CD4-positive, alpha-beta T cell (primary cell): ENCODE measurements at places on chromosomes 5 and 9. TPM values are rescaled to one million over a fixed set of nuclear protein-coding genes. Genes with fewer than 3 reads are reported as not detected.
A peak's percentile ranks its signal among the peaks of the same experiment; 100 is the strongest.

DNA sequence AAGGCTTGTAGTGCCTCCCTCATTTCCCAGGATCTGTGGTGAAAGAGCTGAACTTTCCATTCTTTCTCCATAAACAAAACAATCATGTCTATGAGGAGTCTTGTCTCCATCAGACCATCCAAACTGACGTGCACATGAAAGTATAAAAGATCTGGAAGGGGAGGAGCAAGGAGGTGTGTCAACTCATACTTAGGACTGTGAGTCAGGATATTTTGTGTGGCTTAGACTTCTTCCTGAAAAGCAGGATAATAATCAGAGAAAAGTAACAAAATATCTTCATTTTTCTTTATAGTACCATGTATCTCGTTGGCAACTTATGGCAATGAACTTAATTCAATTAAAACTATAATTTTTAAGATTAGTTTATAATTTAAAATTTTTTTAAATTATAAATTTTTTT lies 96.0 kb upstream of the PRRC1 start:
- DNase-seq: no peak

- DNase-seq: no peak
Observed at GRCh38 chr5:71782393-71782770, 63.3 kb downstream of the CARTPT start.

DNA sequence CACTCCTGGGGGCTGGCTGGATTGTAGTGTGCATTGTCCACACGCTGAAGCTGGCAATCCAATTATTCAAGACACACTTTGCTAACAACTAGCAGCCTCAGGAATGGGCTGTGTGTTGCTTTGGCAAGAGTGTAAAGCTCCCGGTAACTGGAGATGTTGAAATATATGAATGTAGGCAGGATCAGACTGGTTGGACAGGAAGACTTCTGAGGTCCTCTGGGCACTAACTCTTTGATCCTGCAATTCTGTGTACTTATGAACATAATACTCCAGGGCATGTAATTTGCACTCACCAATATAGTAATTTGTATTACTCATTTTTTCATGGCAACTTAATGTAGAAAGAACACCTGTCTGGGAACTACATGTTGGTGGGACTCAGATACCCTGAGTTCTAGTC lies 106.7 kb upstream of the SLC28A3 start:
- DNase-seq: no peak

DNA sequence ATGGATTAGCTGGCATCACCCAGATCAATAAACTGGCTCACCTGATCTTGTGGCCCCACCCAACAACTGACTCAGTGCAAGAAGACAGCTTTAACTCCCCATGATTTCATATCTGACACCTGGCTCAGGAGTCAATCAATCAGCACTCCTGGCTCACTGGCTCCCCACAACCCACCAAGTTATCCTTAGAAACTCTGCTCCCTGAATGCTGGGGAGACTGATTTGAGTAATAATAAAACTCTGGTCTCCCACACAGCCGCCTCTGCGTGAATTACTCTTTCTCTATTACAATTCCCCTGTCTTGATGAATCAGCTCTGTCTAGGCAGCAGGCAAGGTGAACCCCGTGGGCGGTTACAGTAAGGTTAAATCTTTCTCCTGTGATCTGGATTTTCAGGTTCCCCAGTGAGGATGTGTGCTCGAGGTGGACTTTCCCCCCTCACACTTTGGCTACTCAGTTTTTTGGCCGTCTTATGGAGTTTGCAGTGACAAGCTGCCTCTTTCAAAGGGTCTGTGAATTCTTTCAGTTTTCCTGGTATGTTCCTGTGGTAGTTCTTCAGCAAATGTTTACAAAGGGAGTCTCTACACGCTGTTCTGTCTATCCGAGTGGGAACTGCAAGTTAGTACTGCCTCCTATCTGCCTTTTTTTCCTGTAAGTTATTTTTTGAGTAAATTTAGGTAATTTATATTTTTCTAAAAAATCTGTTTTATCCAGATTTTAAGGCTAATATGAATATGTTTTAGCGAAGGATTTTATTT lies 500.2 kb upstream of the NUDT12 start:
- DNase-seq: no peak

GRCh38 chr5:53884844-53885243 lies 324.4 kb downstream of the NDUFS4 start:
- no peak for DNase-seq

DNA sequence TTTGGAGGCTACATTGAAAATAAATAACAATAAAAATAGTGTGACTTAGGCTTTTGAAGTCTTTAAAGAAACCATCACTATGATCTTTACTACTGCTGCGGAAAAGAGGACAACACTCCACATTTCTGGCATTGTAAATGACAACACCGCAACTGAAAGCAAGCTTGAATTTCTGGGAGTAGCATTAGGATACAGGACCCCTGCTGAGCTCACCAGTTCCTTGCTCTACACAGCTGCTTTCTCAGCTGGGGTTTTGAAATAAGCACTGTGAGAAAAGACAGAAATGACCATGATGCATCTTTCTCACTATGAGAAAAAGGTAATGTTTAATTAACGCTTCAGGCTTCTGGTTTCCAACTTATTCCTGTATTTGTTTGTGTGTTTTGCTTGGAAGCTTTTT lies 168.0 kb downstream of the TAF11L14 start:
- no peak for DNase-seq

- DNase-seq: no peak
Observed at GRCh38 chr5:91136271-91136670, 246.8 kb downstream of the ARRDC3 start.

DNA sequence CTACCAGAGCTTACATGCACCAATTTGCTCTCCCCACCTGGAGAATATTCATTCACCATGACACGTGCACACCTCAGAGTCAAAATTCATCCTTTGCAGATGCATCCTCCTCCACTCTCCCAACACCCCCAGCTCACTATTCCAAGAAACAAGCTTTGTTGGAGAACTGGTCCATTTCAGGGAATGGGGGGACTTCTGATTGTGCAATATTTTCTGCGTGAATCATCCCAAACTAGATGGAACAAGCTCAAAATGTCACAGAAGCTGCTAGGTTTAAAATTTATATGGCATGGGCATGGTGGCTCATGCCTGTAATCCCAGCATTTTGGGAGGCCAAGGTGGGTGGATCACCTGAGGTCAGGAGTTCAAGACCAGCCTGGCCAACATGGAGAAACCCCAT lies 3.6 kb downstream of the GLDC start:
- DNase-seq: no peak

DNA sequence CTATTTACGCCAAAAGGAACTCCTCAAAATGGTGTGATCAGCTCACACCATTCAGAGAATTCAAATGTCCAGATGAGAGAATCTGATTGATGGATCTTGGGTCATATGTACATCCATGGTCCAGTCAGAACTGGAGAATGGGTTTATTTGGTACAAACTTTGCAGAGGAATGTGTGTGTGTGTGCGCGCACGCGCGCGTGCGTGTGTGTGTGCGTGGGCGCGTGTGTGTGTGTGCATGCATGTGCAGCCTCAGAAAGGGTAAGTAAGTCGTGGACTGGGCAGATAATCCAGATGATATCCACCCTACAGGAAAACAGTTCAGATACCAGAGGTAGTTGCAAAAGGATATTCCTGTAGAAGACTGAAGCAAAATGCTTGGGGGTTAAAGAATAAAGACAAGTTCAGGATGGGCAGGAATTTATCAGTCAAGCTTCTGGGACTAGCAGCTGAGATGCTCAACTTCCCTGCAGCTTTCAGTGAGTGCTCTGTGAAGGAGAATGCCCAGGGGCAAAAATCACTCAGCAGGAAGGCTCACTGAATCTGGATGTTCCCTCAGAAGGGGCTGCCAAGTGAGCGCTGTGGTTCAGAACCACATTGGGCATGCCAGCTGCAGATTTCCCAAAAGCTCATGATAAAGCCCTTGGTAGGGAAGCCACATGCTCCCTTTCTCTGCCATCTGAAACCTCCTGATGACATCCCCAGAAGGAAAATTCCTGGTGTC lies 440.5 kb upstream of the SGCD start:
- DNase-seq: no peak

DNA sequence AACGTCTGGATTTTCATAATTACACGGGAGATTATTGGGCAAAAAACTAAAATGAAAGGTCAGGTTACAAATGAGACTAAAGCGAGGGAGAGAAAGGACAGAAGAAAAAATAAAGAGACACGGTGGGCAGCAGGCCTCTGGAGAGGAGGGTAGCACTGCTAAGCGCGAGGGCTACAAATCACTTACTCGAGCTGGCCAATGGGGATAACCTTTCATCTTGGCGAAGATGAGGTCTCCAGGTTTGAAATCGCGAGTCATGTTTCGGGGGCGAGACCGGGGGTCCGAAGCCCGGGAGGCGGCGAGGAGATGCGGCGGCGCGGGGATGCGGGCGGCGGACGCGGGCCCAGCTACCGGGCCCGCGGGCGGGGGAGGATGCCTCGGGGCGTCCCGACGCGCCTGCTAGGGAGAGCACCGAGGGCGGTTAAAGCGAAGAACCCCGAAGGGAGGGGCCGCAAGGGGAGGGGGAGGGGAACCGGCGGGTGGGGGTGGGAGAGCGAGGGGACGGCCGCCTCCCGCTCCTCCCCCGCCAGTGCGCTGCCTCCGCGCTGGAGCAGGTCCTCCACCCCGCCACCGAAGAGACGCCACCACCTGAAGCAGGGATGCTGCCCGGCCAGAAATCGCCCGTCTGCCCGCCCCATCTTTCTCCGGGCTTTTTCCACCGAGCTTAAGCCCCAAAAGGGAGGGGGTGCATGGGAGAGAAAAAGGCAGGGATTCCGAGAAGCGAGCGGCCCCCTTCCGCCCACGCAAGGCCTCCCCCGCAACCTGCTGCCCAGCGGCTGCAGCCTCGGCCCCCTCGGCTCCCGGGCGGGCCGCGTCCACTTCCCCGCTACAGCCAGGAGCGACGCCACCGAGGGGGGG lies 610 bp downstream of the PSIP1 start:
- peak; percentile 85 for DNase-seq

DNA sequence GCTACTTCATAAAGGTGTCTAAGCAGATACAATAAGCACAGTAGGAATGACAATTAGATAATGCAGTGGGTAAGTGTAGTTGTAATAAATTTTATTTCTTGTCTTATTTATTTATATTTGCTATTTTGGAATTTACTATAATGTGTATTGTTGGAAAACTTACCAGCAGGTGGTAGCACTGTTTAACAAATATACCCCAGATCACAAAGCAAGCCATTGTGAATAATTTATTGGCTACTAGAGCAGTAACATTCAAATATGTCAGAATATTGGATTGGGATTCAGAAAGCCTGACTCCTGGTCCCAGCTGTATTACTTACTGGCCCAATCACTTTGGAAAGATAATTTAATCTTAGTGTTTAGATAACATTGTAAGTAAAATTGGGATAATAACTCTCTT lies 78.0 kb downstream of the ISOC1 start:
- no peak for DNase-seq

- no peak for DNase-seq
Observed at GRCh38 chr5:178058321-178059012, 54.9 kb upstream of the N4BP3 start.

GRCh38 chr5:96758621-96759020 lies 49.1 kb downstream of the ERAP1 start:
- DNase-seq: no peak

GRCh38 chr9:5042661-5043178 lies 57.6 kb downstream of the JAK2 start:
- no peak for DNase-seq

- no peak for DNase-seq
Observed at GRCh38 chr9:123316053-123316718, 39.8 kb upstream of the CRB2 start.

- DNase-seq: no peak
Observed at GRCh38 chr9:29838491-29839020, 2265.3 kb upstream of the C9orf72 start.

DNA sequence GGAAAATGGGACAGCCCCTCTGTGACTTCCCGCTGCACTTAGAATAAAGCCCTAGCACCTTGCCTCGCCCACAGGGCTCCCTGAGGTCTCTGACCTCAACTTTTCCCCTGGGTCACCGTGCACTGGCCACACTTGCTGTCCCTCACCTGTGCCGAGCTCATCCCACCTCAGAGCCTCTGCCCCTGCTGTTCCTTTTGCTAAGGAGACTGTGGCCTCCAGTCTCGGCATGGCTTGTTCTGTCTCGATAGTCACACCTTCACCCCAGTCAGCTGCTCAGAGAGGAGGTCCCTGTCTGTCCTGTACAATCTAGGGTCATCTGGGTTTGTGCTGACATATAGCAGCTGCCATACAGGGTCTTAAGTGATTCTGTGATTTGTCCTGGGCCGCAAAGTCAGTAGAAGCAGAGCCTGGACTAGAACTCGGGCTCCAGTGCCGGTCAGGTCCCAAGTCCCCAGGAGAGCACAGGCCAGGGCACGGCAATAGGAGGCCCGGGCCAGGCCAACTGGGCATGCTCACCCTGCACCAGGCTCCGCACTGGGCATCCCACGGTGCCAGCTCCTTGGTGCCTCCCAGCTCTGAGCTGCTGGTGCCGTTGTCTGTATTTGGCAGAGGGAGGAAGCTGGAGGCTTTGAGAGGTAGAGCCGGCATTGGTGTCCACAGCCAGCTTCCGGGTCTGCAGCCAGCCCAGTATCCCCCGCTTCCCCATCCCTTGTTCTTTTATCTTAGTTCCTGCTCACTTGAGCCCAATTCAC lies 35.2 kb downstream of the NCS1 start:
- DNase-seq: no peak

- DNase-seq: no peak
Observed at GRCh38 chr5:77658662-77659061, 20.1 kb upstream of the OTP start.

GRCh38 chr5:61582205-61582820 lies 250.3 kb downstream of the ZSWIM6 start:
- no peak for DNase-seq

DNA sequence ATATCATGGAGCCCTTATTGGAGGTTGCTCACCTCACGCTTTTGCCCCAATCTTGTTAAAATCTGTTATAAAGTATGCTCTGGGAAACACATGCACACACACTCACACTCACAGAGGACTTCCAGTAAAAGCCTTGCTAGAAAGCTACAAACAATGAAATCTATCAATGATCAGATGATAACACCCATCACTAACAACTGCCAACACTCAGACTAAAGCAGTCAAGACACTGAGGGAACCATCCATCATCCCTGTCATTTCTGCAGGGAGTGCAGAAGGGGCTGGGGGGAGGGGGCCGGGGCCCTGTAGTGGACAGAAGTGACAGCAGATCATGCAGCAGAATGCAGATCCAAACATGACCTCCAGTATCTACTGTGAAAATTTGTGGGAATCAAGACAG lies 179.1 kb downstream of the AOPEP start:
- DNase-seq: no peak

DNA sequence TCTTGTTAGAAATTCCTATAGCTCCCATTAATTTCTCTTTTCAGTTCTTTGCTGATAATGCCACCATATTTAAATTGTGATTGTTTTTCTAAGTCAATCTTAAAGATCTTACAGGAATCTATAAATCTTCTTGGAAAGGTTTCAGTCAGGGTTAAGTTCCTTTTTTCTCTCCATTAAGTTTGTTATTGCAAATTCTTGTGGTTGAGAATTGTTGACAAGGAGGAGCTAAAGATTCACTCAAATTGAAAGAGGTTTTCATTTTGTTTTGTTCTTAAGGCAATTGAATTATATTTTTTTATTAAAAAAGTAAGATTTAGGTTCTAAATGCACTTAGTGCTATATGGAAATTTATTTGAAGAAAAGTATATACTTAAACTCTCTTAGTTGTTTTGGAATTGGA lies 213.4 kb downstream of the PRR16 start:
- DNase-seq: no peak

The ISCA1 gene
- 91.6 TPM for total RNA-seq

The GPR21 gene
- 0.74 TPM for total RNA-seq

The ADGRD2 gene
- total RNA-seq: not detected

The MTX3 gene
- 25.6 TPM for total RNA-seq

The EIF4EBP3 gene
- 15.1 TPM for total RNA-seq

The CSF2 gene
- not detected for total RNA-seq

The GDA gene
- not detected for total RNA-seq

The UGT3A2 gene
- not detected for total RNA-seq

The OTP gene
- not detected for total RNA-seq

The N4BP3 gene
- 4.3 TPM for total RNA-seq

The OR1Q1 gene
- total RNA-seq: not detected

The PCDHB10 gene
- not detected for total RNA-seq
